ENCODE measurements at places on chromosomes 13 and 19.

DNA sequence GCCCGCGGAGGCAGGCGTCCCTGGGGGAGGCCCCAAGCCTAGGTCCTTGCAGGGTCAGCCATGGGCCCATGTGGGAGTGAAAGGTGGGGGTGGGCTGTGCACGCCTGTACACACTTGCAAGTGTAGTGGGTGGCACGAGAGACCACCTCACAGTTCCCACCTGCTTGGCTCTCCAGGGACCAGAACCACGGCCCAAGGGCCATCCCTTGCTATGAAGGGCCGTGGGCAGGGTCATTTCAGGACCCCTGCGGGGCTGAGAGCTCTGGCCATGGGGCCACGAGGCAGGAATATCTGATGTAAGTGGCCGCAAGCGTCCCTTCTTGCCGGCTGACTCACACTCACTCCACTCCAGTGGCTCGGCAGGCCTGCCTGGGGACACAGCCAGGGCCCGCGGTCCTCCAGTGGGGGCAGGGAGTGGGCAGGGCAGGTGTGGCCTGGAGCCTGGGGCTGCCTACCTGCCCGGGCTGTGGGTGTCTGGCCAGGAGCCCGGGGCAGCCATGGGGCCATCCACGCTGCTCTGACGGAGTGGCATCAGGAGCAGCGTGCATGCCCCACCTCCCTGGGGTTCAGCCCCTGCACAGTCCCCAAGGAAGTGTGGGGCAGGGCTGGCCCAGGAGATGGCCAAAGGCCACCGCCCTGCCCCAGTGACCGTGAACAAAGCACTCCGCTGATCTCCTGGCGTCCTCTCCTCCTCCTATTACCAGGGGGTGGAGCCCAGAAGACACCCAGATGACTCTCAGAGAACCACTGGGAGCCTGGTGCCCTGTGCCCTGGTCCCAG lies 8.6 kb upstream of the MKNK2 start:
- no peak for DNase-seq

- no peak for DNase-seq
Measured at GRCh38 chr13:87837946-87838345, 166.8 kb downstream of the SLITRK5 start.

- no peak for DNase-seq
Measured at GRCh38 chr13:86826232-86826631, 844.9 kb upstream of the SLITRK5 start.

DNA sequence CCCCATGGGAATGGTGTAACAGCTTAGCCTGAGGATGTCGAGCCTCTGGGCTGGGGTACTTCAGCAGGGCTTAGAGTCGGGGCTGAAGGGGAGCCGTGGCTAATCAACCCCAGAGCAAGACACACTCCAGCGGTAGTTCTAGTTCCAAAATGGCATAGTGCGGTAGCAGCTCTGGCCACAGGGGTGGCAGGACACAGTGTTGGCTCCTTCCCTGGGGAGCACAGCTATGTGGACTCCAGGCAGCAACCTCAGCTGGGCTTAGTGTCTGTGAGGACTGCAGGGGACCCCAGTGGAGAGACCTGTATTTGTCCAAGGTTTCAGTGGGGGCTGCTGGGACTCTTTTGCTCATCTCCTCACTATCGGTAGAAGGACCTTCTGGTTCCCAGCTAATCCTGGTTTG lies 70.8 kb upstream of the PCDH20 start:
- no peak for DNase-seq

DNA sequence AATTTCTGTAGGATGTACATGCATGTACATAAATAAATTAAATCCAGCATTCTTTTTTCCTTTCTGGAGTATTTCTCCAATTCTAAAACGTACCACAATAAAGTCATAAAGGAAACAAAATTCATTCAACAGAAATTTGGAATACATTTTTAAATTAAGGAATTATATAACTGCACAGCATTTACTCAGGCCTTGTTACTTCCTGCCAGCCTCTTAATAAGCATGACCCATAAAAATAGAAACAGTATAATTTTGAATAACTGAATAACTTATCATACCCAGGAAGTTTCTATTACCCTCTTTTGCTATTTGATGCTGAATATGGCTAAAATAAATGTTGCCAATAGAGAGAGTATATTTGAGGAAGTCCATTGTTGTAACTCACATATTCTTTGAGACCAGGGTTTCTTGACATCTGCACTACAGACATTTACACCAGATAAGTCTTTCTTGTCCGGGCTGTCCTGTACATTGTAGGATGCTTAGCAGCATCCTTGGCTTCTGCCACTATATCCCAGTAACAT lies 178.2 kb downstream of the KLF12 start:
- no peak for DNase-seq

GRCh38 chr19:14006766-14007562 lies 844 bp upstream of the RFX1 start:
- DNase-seq, result no peak

DNA sequence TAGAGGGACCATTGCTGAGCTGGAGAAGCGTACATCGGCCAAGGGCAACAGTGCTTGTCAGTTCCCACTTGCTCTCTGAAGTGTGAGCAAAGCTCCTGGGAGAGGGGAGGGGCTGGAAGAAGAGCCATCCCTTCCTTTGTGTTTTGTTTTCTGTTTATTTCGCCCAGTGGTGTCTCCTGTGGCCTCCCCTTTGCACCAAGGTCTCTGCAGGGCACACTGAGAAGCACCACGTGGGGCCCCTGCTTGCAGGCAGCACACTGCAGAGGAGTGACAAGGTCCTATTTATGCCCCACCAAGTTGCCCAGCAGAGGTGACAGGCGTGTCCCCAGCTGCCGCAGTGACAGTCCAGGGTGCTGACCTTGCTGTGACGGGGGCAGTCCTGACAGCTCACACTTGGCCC lies 24.0 kb downstream of the GRIN2D start:
- DNase-seq, result no peak

DNA sequence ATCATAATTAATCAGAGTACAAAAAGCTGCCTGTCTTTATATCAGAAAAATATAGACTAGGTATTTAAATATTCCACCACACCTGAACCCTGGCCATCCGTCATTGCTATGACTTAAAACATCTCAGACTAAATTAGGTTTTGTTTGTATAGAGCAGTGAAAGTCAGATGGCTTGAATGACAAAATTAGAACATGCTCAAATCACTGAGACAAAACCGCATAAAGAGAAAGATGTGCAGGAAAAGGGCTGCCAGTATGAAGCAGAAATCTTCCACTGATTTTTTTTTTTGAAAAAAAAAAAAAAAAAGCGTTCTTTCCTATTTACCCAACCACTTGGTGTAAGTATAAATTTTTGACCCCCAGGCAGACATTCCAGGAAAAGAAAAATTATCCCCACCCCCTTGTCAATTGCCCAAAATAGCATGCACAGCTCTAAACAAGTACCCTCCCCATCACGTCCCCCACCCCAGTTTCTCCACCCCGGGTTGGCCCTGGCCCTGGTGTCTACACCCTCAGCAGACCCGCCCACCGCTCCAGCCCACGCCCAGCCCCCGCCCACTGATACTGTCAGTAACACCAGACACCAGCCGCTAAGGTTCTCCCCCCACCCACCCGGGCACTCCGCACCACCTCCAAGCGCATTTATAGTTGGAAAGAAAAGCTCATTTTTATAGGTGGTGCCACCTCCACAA lies 118.6 kb downstream of the URI1 start:
- DNase-seq, result no peak

DNA sequence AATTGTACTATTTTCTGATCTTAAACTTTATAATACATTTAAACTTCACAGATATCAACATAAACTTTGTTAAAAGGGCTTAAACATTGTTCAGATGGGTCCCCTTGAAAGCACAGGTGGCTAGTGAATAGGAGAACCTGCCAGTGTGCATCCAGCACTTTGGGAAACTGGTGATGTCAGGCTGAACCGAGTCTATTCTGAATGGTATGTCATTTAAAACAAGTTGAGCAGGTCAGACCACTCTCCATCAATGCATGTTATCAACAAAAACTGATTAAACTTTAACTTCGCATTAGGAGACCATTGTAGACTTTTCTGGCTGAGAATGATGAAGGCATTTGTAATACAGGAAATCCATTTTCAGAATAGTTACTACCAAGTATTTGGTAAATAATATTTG lies 50.1 kb upstream of the FREM2 start:
- no peak for DNase-seq

- no peak for DNase-seq
Measured at GRCh38 chr13:56066321-56066720, 1074.4 kb upstream of the PRR20A start.

DNA sequence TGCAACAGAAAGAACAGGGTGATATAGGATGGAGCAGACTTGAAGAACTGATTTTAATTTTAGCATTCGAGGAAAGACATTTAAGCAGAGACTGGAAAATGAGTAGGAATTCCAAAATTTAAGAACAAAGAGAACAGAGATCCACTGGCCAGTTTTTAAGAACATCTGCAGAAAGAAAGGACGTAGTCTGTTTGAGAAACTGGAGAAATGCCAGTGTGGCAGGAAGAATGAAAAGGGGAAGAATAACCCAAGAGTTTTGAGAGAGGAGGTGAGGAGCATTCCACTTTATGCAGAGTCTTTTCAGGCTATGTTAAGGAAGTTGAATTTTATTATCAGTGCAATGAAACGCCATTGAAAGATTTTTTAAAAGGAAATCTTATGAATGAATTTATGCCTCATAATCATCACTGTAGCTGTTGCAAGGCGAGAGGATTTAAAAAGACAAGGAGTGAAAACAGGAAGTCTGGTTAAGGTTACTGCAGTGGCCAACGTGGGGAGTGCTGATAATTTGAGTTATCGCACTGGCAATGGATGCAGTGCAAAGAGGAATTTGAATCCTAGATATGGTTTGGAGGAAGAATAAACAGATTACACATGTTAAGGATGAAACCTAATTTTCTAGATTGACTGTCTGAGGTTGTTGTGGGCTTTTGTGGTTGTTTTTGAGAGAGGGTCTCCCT lies 253.8 kb downstream of the DACH1 start:
- DNase-seq, result no peak

DNA sequence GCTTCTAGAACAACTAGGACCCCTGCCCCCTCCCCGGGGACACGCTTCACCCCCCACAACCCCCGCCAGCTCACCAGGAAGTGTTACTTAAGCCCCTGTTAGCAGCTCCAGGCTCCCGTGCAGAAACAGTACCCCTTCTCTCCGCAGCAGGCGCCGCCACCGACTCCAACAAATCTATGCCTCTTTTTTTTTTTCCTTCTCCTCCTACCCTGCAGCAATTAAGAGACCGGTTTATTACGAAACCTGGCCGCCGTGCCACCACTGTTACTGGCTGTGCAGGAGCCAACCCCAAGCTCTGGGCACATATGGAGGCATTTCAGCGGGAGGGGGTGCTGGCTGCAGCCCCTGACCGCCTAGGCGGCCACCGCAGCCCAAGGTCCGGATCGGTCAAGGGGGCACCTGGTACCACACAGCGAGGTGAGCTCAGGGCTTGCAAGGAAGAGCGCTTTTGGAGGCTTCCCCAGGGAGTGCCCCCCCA lies 2.4 kb downstream of the GADD45B start:
- no peak for DNase-seq

- no peak for DNase-seq
Measured at GRCh38 chr13:113509989-113510388, 19.5 kb upstream of the DCUN1D2 start.

DNA sequence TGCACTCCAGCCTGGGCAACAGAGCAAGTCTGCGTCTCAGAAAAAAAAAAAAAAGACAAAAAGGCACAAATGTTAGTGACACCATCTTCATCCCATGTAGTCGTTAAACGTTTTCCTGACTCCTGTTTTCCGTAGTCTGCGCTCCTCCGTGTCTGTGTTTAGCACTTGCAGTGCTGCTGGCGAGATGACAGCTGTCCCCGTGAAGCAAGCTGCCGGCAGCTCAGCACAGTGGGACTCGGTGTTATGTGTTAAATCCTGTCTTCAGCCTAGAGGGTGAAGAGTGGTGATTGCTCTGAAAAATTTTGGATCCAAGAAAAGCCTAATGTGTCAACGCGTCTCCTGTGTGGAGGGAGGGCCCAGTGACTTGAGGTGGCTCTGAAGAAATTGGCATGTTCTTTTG lies 18.4 kb downstream of the UBXN6 start:
- DNase-seq, result no peak

DNA sequence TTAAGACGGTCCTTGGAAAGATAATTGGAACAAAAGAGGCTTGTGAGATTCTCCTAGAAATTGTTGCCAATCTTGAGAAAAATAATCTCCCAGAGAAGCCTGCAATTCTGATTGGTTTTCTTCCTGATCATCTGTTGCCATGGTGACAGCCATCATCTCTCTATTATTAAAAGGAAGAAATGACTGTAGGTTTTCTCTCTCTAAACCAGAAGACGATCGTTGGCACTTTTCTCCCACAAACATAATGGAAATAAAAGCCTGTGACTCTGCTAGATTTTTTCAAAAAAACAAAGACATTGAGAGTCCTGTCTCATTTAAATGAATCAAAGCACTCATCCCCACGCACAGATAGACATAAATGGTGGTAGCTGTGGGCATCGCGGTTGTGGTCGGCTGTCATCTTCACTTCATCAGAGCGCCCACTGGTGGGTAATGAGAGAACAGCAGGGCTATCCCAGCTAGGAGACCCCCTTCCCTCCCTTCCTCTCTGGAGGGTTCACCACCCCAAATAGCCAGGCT lies 21.7 kb upstream of the CALM3 start:
- DNase-seq, result no peak

GRCh38 chr13:42996584-42996983 lies 4.5 kb upstream of the EPSTI1 start:
- no peak for DNase-seq

DNA sequence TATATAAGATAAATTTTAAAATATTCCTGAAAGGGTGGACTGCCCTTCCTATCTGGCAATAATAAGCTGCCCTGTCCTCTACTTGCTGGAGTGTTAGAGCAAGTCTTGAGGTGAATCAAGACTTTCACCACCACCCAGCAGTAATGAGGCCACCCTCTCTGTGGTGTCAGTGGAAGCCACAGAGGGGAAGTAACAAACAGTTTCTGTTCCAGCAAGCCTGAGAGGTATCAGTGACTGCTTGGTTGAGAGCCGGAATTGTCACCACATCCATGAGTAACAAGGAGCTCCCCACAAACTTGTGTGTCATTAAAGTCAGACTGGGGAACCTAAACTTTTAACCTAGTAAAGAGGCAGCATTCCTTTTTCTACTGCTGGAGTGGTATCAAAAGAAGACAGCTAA lies 532.7 kb upstream of the SPRY2 start:
- no peak for DNase-seq

DNA sequence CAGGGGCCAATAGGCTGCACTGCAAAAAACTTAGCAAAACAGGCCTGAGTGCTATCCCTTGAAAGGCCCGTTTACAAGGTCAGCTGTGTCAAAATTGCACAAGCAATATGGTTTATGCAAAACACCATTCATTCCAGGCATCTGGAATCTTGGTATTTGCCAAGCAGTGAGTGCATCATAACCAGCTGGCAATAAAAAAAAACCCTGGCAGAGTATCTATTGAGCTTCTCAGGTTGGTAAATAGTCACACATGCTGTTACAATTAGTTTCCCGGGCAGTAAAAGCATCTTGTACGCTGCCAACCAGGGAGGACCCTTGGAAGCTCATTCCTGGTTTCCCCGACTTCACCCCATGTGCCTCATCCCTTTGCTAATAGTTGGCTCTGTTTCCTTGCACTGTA lies 21.3 kb downstream of the ZNF77 start:
- no peak for DNase-seq

- no peak for DNase-seq
Measured at GRCh38 chr13:59901191-59901590, 262.5 kb downstream of the DIAPH3 start.

GRCh38 chr13:93304868-93305613 lies 78.4 kb downstream of the GPC6 start:
- DNase-seq, result no peak

All from stimulated activated CD4-positive, alpha-beta T cell treated with anti-CD3 and anti-CD28 coated beads, TNF-alpha, amount 100 ng/mL, for 48 hours (primary cell).